ENCODE measurements at places on chromosomes 3 and 15.

DNA sequence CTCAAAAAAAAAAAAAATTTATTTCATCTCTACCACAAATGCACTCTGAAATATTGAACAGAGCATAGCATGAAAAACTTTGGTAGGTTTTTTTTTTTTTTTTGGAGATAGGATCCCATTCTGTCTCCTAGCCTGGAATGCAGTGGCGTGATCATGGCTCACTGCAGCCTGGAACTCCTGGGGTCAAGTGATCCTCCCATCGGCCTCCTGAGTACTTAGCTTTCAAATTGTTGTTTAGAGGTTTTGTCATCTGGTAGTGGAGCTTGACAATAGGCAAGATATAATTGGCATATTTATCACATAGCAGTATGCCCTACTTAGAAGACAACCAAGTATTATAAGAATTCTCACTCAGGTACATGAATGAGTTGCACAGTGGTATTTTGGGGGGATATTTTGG lies 234.2 kb upstream of the ST8SIA2 start:
- DNase-seq = no peak

- DNase-seq = no peak
Observed at GRCh38 chr3:135147657-135148056, 352.6 kb downstream of the EPHB1 start.

DNA sequence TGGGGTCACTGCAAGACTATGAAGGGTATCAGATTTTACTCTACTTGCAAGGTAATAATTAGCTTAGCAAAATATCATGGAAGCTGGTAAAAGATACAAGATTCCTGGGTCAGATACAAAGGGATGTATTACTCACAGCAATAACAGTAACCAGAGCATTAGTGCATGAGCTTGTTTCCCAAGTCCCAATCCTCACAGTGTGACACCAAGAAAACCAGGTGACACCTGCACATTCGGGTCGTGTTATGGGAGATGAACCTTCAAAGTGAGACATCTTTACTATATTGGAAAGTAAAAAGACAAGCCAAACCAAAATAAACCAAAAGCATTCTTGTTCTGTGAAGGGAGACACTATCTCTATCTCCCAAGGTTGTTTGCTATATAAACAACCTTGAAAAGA lies 528.7 kb upstream of the TGFBR2 start:
- DNase-seq = no peak

DNA sequence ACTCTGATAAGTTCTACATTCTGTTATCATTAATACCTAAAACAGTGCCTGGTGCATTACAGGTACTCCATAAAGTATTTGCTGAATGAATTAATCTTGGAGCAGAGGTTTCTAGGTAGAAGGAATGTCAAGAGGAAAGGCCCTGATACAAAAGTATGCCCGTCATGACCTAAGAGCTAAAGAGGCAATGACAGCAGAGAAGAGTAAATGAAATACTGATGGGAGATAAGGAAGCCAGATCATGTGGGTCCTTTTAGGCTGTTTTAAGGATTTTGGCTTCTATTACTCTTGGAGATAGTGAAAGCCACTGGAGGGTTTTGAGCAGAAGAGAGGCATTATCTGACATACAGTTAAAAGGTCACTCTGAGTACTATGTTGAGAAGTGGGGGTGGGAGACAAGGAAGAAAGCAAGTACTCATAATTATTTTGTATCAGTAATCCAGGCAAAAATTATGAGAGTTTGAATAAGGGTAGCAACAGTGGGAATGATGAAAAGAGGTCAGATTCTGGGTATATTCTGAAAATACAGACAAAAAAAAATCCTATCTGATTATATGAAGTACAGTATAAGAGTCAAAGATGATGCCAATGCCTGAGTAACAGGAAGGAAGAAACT lies 48.3 kb downstream of the DENND4A start:
- no peak for DNase-seq

GRCh38 chr3:135068011-135068410 lies 273.0 kb downstream of the EPHB1 start:
- DNase-seq = no peak

DNA sequence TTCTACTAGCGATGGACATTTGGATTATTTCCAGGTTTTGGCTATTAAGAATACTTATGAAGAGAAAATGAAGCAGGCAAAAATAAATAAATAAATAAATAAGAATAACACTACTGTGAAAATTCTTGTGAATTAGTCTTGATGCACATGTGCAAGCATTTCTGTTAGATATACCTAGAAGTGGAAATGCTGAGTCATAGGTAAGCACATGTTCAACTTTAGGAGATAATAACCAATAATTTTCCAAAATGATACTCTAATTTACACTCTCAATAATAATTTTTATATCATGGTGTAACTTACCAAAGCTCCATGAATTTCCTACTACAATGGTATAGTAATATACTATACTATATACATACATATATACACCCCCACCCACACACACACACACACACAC lies 23.4 kb downstream of the EMC4 start:
- no peak for DNase-seq

DNA sequence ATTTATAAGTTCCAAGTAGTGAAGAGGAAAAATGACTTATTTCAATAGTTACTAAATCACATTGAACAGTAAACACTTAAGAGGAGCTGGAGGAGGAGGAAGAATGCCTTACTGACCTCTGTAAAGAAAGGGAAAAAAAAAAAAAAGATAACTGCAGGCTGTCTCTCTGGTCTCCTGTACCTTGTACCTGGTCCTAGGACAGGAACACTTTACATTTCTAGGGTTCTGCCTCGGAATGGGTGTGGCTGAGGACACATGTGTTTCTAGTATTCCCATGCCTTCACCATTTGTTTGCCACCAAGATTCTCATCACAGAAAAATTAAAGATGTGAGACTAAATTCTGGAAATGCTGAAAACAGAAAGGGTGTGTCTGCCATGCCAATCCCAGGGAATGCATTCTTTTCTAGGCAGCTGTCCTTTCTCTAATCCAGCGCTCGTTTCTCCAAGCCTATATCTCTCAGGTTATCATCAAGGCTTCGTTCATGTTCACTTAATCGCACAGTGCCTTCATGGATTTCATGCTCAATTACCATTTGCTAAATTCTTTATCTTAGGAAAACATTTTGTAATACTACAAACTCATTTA lies 1208.3 kb downstream of the OTOL1 start:
- no peak for DNase-seq

DNA sequence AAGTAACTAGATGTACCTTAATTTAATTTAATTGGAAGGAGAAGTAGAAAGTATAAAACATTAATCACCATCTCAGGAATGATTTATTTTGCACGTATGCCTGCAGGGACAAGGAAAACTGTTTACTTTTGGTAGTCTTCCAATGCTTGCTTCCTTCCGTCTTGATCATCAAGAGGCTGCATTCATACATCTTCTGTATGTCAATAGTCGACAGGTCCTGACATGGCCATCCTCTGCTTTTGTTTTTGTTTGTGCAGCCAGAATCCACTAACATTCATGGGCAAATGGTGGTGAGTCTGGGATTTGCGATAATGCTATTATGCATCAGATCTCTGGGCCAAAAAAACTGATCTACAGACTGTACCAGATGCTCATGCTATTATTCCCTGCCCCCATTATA lies 56.6 kb upstream of the ZPLD1 start:
- no peak for DNase-seq

DNA sequence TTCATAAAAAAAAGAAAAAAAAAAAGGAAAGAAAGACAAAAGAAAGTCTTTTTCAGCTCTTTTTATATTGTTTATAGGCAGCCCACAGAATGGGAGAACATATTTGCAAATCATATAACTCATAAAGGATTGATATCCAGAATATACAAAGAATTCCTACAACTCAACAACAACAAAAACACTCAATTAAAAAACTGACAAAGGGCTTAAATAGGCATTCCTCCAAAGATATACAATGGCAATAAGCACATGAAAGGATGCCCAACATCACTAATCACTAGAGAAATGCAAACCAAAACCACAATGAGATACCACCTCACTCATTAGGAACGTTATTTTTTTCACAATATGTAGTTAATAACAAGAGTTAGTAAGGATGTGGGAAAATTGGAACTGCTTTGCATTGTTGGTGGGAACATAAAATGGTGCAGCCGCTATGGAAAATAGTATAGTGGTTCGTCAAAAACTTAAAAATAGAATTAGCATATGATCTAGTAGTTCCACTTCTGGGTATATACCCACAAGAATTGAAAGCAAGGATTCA lies 54.2 kb upstream of the CMTM8 start:
- DNase-seq = no peak

- DNase-seq = peak; percentile 18
Observed at GRCh38 chr3:124529826-124530571, 200.3 kb upstream of the UMPS start.

GRCh38 chr3:27239951-27240350 lies 129.2 kb downstream of the NEK10 start:
- no peak for DNase-seq

- no peak for DNase-seq
Observed at GRCh38 chr15:39462691-39463090, 118.2 kb upstream of the THBS1 start.

DNA sequence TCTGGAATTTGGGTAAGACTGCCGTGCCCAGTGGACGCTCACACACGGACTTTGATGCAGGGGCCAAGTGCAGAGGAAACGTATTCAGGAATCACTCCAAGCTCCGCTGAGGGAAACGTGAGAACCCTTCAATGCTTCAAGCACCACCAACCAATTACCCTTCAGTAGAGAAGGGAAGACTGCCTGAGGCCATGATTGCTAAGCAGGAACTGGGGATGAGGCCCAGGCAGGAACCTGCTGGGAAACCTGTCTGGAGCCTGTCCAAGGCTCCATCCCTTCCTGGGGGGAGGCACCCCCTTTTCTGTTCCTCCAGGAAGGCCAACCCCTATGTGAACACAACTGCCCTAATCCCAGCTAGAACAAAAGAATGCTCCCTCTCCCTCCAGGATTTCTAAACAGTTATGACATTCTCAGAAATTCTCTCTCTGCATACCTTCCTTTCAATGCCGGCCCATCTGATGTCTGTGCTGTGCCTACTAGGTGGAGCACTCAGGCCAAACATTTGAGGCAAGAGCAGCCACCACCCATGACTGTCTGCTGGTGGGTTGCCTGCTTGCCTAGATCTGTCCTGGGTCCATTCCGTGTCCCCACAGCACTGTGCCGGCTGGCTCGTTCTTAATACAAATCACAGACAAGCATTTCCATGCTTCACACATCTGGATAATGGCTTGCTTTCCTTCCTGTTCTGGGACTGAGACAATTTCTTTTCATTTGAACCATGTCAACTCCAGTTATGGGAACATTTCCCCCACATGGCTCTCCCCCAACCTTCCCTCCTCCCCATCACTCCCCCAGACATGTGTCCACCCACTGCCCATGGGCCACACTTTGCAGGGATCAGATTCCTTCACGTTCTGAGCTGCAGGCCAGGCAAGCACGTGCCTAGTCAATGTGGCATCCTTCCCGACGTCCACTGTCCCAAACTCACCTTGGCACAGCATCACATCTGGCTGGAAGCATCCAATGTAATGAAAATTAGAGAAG lies 149.4 kb downstream of the ADAMTS17 start:
- no peak for DNase-seq

DNA sequence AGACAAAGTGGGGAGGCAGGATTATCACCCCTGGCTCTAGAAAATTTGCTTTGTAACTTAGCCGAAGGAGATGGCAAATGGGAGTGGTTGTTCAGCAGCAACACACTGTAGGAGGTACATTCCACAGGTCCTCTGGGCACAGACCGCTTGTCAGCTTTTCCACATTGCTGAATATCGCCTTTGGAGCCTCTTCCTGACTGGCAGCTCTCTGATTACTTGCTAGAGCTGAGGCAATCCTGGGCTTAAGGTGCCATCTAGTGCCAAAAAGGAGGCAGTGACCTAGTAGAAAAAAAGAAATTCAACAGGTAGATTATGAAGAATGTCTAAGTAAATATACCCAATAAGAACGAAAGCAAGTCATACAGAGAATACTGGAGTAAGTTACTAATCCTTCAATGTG lies 13.1 kb upstream of the SCN5A start:
- DNase-seq = peak; percentile 69

- no peak for DNase-seq
Observed at GRCh38 chr15:68112706-68113105, 58.6 kb downstream of the PIAS1 start.

- no peak for DNase-seq
Observed at GRCh38 chr3:140189976-140190375, 255.0 kb downstream of the CLSTN2 start.

DNA sequence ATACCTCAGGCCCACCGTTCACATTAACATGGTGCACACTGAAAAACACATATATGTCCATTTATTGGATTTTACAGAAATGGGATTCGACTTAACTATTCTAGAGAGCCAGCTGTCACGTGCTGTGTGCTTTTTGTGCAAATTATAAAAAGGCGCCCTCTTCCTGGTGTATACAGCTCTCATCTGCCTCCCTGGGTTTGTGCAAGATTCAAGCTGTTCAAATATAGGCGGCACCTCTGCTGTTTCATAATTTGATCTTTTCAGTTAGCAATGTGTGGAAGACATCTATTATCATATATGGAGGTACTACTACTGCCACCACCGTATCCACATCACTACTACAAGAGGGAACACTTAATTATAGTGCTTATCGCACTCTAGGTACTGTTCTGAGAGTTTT lies 187.6 kb downstream of the EBLN2 start:
- no peak for DNase-seq

GRCh38 chr15:88998980-88999713 lies 86.0 kb upstream of the MFGE8 start:
- DNase-seq = peak; percentile 75

DNA sequence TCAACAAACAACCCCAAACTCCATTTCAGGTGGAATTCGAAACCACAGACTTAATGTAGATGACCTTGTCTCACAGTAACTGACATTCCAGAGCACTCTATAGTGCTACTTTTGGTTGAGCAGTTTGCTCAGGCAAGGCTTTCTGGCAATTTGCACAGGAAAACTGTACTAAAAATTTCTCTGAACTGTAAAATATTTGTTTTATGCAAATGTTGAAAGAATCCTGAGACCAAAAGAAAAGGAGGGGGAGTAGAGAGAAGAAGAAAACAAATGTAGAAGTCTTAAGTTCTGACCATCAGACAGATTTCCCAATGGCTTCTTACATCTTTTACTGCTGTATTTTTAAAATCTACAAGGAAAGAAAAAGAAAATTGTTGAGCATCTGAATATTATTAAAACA lies 53.5 kb downstream of the DTWD1 start:
- no peak for DNase-seq

DNA sequence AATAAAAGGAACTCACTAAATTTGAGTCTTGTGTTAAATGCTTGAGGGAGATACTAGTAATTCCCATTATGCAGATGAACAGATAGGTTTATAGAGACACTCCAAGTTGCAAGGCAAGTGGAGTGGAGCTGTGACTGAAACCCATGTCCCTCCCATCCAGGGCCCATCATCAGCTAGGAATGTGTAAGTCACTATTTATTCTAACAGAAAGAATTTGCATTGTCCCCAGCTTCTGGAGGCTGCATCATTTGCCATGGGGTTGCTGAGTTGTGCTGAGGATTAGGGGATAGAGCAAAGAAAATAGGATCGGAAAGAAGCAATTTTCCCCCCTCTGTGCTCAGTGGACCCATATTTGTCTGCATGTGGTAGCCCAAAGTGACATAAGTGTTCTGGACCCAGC lies 197.4 kb upstream of the RGMA start:
- peak; percentile 42 for DNase-seq

All from H7 (cell line).